Upper lobe of right lung (tissue), 1 donor: ENCODE measurements at places on chromosomes 2 and 18. TPM values are rescaled to one million over a fixed set of nuclear protein-coding genes. Genes with fewer than 3 reads are reported as not detected.

The C1GALT1C1L gene
- total RNA-seq = 0.35 TPM

The DTNA gene
- total RNA-seq = 21.8 TPM

The OBSL1 gene
- total RNA-seq = 72.8 TPM

The AKAIN1 gene
- total RNA-seq = not detected

GRCh38 chr2:46650556-46651001 is 171.2 kb downstream of the TMEM247 start:
- no peak overlapping the region for H3K4me3 ChIP-seq
- no peaks in the 10 kb centered on the region for H3K27me3 ChIP-seq
- H3K4me1 ChIP-seq = peaks cover 14% of the 10 kb centered on the region
- H3K36me3 ChIP-seq = no peaks in the 10 kb centered on the region
- DNase-seq = no peak
- H3K27ac ChIP-seq = no peak overlapping the region

DNA sequence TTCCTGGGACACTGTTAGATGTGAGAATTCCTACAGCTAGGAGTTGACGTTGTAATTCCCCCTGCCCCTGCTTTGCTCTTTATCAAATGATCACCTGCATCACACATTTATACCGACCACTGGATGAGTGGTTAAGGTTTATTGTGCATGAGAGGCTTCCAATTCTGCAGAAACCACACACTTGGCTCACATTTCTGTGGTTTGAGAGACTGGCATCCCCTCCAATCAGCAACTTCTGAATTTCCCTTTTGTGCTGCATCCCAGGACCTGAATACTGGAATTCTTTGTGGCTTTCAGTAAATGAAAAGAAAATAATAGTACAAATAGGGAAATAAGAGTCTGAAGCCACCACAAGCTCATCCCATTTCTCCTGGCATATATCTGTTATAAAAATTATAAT is 628.7 kb upstream of the PIK3C3 start:
- no peaks in the 10 kb centered on the region for H3K4me1 ChIP-seq
- H3K36me3 ChIP-seq = no peaks in the 10 kb centered on the region
- DNase-seq = no peak
- no peaks in the 10 kb centered on the region for H3K27me3 ChIP-seq

- no peak overlapping the region for H3K4me3 ChIP-seq
- no peak overlapping the region for H3K27ac ChIP-seq
- peaks cover 7% of the 10 kb centered on the region for H3K4me1 ChIP-seq
- H3K27me3 ChIP-seq = no peaks in the 10 kb centered on the region
- DNase-seq = no peak
- H3K36me3 ChIP-seq = no peaks in the 10 kb centered on the region
These were observed 29.0 kb upstream of the ZFP36L2 start for GRCh38 chr2:43255296-43255910.

- H3K27ac ChIP-seq = no peak overlapping the region
- no peak overlapping the region for H3K4me3 ChIP-seq
- H3K36me3 ChIP-seq = no peaks in the 10 kb centered on the region
- DNase-seq = no peak
- H3K27me3 ChIP-seq = no peaks in the 10 kb centered on the region
These were observed 47.6 kb upstream of the IL1R1 start for GRCh38 chr2:102094917-102095316.

DNA sequence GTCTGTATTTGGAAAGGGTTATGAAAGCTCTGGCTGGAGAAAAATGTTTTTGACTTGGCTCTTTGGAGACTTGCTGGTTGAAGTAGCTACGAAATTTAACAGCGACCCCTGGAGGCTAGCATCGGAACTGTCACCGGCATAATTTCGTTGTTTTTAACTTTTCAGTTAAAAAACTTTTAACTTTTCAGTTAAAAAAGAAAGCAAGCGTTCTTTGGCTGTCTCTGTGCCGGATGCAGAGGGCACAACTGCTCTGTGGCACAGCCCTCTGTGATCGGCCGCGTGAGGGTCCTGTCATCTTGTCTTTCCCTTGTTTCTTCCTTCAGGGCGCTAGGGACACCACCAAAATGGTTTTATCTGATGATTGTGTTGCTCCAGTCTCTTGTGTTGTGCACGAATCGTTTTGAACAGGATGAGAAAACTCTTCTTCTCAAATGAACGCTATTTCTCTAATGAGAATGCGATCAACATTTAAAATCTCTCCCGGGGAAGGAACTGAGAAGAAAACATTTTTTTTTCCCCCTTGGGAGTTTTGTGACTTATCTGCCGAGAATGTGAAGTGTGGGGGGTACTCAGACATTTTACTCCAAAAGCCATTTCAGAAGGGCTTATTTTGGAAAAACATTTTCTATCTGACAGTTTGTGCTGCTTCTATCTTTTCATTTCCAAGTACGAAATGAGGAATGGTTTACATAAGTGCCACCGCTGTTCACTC is 57.1 kb downstream of the ADCYAP1 start:
- H3K27ac ChIP-seq = no peak overlapping the region
- no peak for DNase-seq
- H3K27me3 ChIP-seq = no peaks in the 10 kb centered on the region
- H3K36me3 ChIP-seq = no peaks in the 10 kb centered on the region
- H3K4me3 ChIP-seq = peak overlapping the region; percentile 31
- no peaks in the 10 kb centered on the region for H3K4me1 ChIP-seq

DNA sequence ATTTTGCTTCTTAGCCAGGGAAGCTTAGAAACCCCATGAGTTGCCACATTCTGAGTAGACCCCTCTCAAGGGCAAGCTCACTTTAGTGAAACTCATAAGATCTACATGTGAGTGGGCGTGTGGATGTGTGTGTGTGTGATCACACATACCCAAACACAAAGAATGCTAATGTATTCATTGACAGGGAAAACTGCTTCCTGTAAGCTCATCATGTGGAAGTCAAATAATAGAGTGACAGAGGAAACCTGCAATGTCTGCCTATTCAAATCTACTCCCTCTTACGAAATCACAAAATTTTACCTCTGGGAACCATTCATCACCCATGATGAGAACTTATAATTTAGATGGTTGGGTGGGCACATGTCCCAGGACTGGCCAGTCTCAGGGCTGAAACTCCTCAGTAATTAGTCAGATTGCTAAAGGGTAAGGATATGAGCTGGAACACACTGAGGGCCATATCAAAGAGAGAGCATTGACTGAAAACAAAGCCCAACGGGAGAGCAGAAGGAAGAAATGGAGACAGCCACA is 94.5 kb upstream of the CCDC150 start:
- no peak for DNase-seq

GRCh38 chr2:170571612-170572011 is 143.5 kb upstream of the SP5 start:
- H3K4me3 ChIP-seq = no peak overlapping the region
- H3K36me3 ChIP-seq = no peaks in the 10 kb centered on the region
- no peaks in the 10 kb centered on the region for H3K4me1 ChIP-seq
- no peaks in the 10 kb centered on the region for H3K27me3 ChIP-seq

GRCh38 chr2:216064665-216065064 is 16.9 kb downstream of the PECR start:
- peaks cover 37% of the 10 kb centered on the region for H3K36me3 ChIP-seq
- no peaks in the 10 kb centered on the region for H3K27me3 ChIP-seq
- H3K27ac ChIP-seq = peak overlapping the region; percentile 7

DNA sequence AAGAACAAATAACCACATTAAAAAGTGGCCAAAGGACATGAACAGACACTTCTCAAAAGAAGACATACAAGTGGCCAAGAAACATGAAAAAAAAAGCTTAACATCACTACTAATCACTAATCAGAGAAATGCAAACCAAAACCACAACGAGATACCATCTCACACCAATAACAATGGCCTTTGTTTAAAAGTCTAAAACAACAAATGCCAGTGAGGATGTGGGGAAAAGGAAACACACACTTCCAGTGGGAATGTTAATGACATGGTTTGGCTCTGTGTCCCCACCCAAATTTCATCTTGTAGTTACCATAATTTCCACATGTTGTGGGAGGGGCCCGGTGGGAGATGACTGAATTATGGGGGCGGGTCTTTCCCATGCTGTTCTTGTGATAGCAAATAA is 147.1 kb downstream of the GALNT1 start:
- no peaks in the 10 kb centered on the region for H3K27me3 ChIP-seq
- no peaks in the 10 kb centered on the region for H3K36me3 ChIP-seq
- H3K4me1 ChIP-seq = no peaks in the 10 kb centered on the region
- DNase-seq = no peak
- no peak overlapping the region for H3K27ac ChIP-seq

- peaks cover 13% of the 10 kb centered on the region for H3K4me1 ChIP-seq
- peak overlapping the region; percentile 82 for H3K27ac ChIP-seq
- H3K4me3 ChIP-seq = peak overlapping the region; percentile 65
- no peaks in the 10 kb centered on the region for H3K36me3 ChIP-seq
- H3K27me3 ChIP-seq = no peaks in the 10 kb centered on the region
- DNase-seq = no peak
These were observed 106.5 kb upstream of the KCTD1 start for GRCh38 chr18:26654616-26655524.

- no peaks in the 10 kb centered on the region for H3K36me3 ChIP-seq
- no peak for DNase-seq
These were observed 177.7 kb downstream of the SRBD1 start for GRCh38 chr2:45433363-45433762.

DNA sequence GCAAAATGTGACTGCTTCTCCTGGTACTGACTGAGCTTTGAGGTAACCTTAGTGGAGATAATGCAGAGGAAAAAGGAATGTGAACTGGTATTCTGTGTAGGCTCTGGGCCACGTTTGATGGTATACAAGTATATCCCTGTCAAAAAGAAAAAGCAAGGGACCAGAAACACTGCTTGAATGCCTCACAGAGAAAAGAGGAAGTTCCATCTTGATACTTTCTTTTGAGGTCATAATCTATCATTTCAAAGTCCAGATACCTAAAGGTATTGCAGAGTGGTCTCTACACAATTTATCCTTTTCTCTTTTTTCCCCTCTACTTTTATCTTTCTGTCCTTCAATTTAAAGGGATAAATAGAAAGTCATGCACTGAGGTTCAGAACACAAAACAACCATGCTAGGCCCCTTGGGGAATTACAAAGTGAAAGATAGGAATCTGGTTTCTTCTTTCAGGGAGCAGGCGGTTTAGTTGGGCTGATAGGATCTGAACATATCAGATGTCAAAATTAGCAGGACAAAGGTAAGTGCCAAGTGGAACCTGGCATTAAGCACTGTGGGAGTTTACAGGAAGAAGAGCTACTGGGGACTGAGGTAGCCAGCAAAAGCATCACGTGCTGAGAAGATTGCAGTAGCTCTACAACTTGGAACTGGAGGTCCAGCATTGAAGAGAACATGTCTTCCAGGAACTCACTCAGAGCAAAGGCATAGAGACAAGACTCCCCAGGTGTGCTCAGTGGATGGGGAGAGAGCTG is 121.2 kb downstream of the LYPD6 start:
- H3K27me3 ChIP-seq = peaks cover 11% of the 10 kb centered on the region
- no peak for DNase-seq
- no peaks in the 10 kb centered on the region for H3K4me1 ChIP-seq
- no peaks in the 10 kb centered on the region for H3K36me3 ChIP-seq
